ENCODE measurements at places on chromosomes 1 and 21.
A peak's percentile ranks its signal among the peaks of the same experiment; 100 is the strongest.

GRCh38 chr1:206634365-206635079, 814 bp upstream of the DYRK3 start:
- DNase-seq, result peak; percentile 51

GRCh38 chr1:44146536-44147361, 5.3 kb upstream of the KLF18 start:
- DNase-seq, result no peak

GRCh38 chr1:151737479-151737878, 16.2 kb downstream of the RIIAD1 start:
- no peak for DNase-seq

- DNase-seq, result no peak
Observed at GRCh38 chr1:59367301-59368007, 70.6 kb downstream of the FGGY start.

DNA sequence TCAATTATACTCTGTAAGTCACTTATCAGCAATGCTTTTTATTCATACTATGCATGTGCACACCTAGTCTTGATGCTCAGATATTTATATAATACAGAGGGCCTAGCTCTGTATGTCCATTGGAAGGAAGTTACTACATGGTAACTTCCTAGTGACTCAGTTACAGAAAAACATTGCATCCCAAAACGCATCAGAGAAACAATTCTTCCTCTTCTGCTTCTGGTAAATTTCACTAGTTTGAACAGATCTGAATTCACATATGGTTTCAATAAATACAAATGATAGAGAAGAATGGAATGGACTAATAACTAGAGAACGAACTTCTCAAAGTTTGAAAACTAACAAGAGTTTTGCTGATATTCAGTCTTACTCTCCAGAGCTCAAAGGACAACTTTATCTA, 811.3 kb upstream of the ADGRL2 start:
- DNase-seq, result no peak

GRCh38 chr1:70146488-70146887, 58.9 kb downstream of the LRRC40 start:
- DNase-seq, result no peak

- DNase-seq, result no peak
Observed at GRCh38 chr1:208431721-208432120, 187.5 kb upstream of the PLXNA2 start.

- DNase-seq, result no peak
Observed at GRCh38 chr1:243244432-243244841, 10.6 kb downstream of the CEP170 start.

DNA sequence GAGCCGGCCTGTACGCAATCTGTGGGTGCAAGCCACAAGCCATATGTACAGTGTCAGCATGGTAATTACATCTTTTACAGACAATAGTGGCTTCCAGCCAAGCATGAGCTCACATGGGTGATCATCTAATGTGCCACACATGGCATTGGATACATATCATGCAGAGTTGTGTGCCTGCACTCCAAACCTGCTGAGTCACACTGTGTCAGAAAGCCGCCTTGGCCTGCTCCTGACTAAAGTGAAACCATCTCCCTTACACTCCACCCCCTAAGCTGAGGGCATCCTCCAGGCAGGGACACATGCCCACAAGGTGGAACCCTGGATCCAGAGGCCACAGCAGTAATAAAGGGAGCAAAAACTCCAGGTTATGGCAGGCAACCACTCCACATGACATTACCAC, 72.5 kb downstream of the KCNT2 start:
- no peak for DNase-seq
